ENCODE measurements at places on chromosomes 5 and 9.

DNA sequence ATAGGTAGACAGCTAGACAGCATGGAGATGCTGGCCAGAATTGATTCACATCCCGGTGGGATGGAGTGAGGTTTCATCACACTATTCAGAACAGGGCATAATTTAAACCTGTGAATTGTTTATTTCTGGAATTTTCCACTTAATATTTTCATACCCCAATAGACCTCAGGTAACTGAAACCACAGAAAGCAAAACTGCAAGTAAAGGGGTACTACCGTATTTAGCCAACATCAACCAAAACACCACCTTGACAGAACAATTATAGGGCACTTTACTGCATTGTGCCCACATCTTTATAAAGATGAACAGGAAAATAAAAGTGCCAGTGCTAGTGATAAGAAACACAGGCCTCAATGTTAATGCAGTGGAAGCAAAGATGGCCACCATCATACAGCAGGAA is 7.5 kb downstream of the SERINC5 start:
- no peak overlapping the region for H3K4me3 ChIP-seq
- H3K36me3 ChIP-seq, result no peaks in the 10 kb centered on the region
- H3K27me3 ChIP-seq, result no peaks in the 10 kb centered on the region
- H3K4me1 ChIP-seq, result peaks cover 27% of the 10 kb centered on the region

DNA sequence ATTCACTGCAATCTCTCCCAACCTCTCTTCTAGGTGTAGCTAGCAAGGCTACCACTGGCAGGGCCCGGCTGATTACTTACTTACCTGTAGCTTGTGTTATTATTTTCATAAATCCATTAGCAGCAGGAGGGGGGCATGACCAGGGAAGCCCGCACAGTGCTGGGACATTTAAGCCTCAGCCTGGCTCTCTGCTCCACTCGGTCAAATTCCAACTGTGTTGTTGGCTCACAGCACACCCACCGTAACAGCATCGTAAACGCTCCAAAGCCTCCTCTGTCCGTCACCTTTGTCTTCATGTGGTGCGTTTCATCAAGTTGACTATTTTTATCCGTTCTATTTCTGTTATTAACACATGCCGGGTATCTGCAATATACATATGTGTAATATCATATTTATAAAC is 264.7 kb downstream of the NSG2 start:
- no peaks in the 10 kb centered on the region for H3K36me3 ChIP-seq
- H3K27me3 ChIP-seq, result peaks cover 18% of the 10 kb centered on the region

GRCh38 chr9:136644343-136644592 is 18.4 kb upstream of the EGFL7 start:
- H3K4me1 ChIP-seq, result no peaks in the 10 kb centered on the region
- H3K27me3 ChIP-seq, result peaks cover 3% of the 10 kb centered on the region
- H3K27ac ChIP-seq, result no peak overlapping the region
- H3K36me3 ChIP-seq, result no peaks in the 10 kb centered on the region

GRCh38 chr9:124286292-124286931 is 28.7 kb downstream of the NEK6 start:
- H3K4me1 ChIP-seq, result peaks cover 9% of the 10 kb centered on the region
- no peak overlapping the region for H3K27ac ChIP-seq
- no peak for DNase-seq
- H3K36me3 ChIP-seq, result peaks cover 49% of the 10 kb centered on the region

DNA sequence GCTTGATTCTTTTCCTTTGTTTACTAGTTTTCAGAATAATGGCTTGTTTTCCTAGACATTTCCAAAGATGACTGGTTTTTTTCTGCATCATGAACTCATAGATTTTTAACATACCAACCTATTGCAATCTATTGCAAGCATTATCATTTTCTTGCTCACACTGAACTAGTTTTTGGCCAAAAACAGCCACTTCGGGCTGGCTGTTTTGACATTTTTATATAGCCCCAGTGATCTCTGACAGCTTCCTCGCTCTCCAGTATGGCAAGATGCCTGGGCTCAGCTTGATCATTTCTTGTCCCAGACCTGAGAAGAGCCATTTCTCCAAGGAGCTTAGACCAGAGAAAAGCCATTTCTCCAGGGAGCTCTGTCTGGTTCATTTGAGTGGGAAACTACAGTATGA is 94.3 kb upstream of the MAMDC2 start:
- no peaks in the 10 kb centered on the region for H3K36me3 ChIP-seq
- H3K27me3 ChIP-seq, result no peaks in the 10 kb centered on the region
- H3K27ac ChIP-seq, result no peak overlapping the region
- H3K4me3 ChIP-seq, result no peak overlapping the region
- no peak for DNase-seq

DNA sequence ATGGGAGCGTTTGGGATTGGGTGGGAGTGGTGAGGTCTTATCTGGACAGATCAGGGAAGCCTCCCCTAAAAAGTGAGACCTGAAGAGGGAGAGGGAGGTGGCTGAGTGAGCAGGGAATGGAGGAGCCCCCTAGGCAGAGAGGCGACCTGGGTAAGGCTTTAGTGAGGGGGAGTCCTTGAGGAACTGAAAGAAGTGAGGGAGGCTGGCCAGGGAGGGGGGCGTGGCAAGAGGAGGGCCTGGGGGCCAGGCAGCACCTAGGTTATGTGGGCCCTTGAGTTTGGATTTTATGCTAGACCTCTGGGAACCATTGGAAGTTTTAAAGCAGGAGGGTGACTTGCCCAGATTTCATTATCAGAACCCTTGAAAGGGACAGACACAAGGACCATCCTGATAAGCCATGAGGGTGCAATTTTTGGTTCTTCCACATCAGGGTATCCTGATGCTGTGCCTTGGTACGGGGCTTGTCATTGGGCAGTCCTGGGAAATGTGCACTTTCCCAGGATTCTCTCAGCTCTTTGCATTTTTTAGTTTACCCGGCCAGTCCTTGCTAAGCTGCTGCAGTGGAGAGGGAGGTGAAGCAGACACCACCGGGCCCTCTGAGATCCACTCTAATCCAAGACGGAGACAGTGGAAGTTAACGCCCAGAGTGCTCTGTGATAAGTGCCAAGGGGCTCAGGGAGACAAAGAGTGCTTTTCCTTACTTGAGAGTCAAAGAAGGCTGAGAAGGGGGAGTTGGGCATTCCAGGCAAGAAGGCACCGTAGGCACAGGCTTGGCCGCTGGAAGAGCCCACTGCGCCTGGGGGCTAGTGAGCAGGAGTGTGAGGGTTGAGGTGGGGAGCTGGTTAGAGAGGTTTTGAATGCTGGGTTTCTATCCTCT is 16.1 kb downstream of the GSN start:
- peaks cover 65% of the 10 kb centered on the region for H3K4me1 ChIP-seq
- H3K36me3 ChIP-seq, result peaks cover 10% of the 10 kb centered on the region
- no peaks in the 10 kb centered on the region for H3K27me3 ChIP-seq
- H3K4me3 ChIP-seq, result no peak overlapping the region

DNA sequence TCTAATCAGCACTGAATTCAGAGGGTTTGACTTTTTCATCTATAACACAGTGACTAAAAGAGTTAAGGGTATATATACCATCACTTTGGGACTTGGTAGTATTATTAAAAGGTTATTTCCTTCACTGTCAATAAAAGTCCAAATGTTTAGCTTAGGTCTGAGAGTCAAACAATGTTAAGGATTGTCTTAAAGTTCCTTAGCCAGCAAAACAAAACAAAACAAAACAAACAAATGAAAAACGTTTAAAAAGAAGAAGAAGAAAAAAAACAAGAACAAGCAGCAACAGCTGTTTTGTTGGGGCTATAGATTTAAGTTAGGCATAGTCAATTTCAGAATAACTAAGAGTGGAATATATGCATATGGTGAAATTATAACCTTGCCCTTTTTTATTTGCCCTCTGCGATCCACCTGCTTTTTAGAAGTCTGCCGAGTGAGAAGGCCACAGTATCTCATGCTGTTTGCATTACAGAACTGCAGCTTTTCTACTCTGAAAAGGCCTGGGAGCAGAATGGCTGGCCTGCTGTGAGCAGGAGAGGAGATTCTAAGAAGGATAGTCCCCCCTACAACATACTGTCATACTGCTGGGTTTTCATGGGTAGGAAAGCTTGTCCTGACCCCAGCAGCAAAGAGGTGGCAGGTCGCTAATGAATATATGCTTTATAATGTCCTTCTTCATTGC is 141.7 kb downstream of the NTRK2 start:
- no peak for DNase-seq
- no peak overlapping the region for H3K4me3 ChIP-seq
- H3K27ac ChIP-seq, result no peak overlapping the region
- H3K27me3 ChIP-seq, result no peaks in the 10 kb centered on the region
- H3K36me3 ChIP-seq, result no peaks in the 10 kb centered on the region

DNA sequence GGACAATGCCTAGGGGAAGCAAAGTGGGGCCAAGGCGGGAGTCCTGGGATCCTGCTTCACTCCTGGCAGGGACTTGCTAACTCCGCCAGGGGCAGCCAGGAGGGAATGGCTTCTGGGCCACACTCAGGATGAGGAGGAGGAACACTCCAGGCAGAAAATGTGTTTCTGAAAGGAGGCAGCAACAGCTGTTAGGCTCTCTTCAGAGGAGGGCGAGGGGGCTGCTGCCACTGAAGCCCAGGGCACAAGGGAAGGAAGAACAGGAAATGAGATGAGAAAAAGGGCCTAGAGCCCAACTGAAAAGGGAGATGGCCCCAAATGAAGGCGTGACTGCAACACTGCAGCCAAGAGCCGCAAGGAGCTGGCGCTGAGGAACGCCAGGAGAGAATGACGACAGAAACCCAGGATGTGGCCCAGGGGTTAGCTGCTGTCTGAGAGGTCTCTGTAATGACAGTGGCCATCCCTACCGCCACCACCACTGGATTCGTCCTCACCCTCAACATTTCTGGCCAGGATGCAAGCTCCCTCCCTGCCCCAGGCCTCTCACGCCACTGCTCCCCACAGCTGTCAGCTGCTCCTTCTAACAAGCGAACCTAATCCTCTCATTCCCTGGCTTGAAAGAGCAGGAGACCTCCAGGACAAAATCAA is 15.8 kb downstream of the PSMB7 start:
- H3K27me3 ChIP-seq, result no peaks in the 10 kb centered on the region
- H3K36me3 ChIP-seq, result peaks cover 69% of the 10 kb centered on the region
- DNase-seq, result no peak
- H3K4me3 ChIP-seq, result no peak overlapping the region
- H3K27ac ChIP-seq, result no peak overlapping the region

DNA sequence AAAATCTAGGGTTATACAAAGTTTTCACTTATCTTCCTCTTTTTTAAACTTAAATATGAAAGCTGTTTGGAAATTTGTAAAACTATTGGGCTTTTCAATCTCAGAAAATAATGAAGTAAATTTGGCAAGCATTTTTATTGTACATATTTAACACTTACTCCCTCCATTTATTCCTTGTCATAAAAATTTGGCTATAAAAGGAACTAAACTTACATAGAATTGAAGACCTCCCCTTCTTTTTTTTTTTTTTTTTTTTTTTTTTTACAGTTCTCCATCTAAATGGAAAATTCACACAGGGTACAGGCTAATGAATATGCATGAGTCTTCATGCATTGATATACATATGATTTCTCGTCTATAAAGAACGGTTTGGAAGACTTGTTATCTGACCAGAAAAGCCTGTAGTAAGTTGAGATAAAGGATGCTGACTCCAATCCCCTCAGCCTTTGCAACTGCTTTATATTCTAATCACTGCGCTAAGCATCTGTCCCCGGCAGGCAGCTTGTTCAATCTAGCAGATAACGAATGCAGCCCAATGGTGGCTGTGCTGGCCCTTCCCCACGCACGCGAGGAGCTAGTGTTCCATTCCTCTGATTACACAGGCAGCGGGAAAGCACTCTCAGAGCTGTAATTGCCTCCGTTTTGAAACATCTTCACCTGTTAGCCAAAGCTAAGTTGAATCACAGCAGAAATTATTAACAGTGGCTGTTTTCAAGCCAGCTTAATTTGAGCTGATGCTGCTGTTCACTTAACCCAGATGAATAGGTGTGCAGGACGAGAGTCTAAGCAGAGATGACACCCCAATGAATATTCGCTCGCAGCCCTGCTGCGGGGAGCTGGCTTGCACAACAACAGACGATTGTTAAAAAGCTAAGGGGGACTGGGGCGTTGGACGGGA is 453.8 kb upstream of the ZNF608 start:
- H3K4me1 ChIP-seq, result no peaks in the 10 kb centered on the region
- no peak overlapping the region for H3K27ac ChIP-seq
- no peak for DNase-seq

- no peak overlapping the region for H3K4me3 ChIP-seq
- H3K27ac ChIP-seq, result no peak overlapping the region
- peaks cover 29% of the 10 kb centered on the region for H3K27me3 ChIP-seq
- no peak for DNase-seq
- H3K36me3 ChIP-seq, result no peaks in the 10 kb centered on the region
Measured at GRCh38 chr5:151917904-151918303, 6.7 kb downstream of the GLRA1 start.

- H3K36me3 ChIP-seq, result no peaks in the 10 kb centered on the region
- no peak overlapping the region for H3K27ac ChIP-seq
- H3K4me3 ChIP-seq, result no peak overlapping the region
- no peak for DNase-seq
Measured at GRCh38 chr9:95202076-95202681, 115.3 kb downstream of the FANCC start.

DNA sequence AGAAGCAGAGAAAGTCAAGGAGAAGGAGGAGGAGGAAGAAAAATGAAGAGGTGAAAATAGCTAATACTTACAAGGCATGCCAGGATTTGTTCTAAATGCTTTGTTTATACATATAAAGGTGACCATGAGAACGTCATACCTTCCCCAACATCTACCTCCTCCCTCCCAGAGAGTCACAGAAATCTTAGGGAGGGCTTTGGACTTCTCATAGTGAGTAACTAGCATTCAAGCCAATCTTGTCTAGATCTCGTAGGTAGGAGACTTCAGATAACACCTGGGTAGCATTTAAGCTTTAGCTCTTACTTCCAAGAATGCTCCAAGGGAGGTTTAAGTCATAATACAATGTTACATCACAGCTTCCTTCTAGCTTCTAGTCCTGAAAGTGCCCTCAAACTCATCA is 36.5 kb upstream of the GPBP1 start:
- H3K27me3 ChIP-seq, result no peaks in the 10 kb centered on the region
- no peak overlapping the region for H3K4me3 ChIP-seq
- no peaks in the 10 kb centered on the region for H3K36me3 ChIP-seq
- H3K27ac ChIP-seq, result no peak overlapping the region
- no peaks in the 10 kb centered on the region for H3K4me1 ChIP-seq
- no peak for DNase-seq

DNA sequence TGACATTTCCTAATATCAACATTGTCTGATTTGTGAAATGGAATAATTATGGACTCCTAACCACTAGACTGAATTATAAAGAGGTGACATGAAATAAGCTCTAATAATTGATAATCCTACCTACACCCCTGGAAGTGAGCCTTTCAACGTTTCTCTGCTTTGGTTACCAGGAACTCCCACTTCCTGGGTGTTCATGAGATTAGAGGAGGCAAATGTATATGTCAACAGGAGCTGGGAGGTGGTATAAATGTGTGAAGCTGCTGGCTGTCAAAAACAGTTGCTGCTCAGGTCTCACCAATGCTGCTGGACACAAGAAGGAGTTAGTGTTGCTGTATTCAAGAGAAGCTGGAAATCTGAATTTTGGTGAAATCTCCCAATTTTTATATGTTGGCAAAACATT is 96.8 kb downstream of the CAMK4 start:
- peaks cover 2% of the 10 kb centered on the region for H3K27me3 ChIP-seq
- no peak overlapping the region for H3K4me3 ChIP-seq
- H3K36me3 ChIP-seq, result no peaks in the 10 kb centered on the region
- no peaks in the 10 kb centered on the region for H3K4me1 ChIP-seq
- DNase-seq, result no peak

- no peaks in the 10 kb centered on the region for H3K27me3 ChIP-seq
- no peaks in the 10 kb centered on the region for H3K36me3 ChIP-seq
- no peak overlapping the region for H3K4me3 ChIP-seq
- H3K4me1 ChIP-seq, result no peaks in the 10 kb centered on the region
Measured at GRCh38 chr5:74889523-74890105, 23.4 kb upstream of the FAM169A start.

- no peak for DNase-seq
- H3K36me3 ChIP-seq, result no peaks in the 10 kb centered on the region
- no peak overlapping the region for H3K27ac ChIP-seq
- no peak overlapping the region for H3K4me3 ChIP-seq
- H3K4me1 ChIP-seq, result peaks cover 6% of the 10 kb centered on the region
Measured at GRCh38 chr5:149211566-149211965, 60.1 kb upstream of the AFAP1L1 start.
